ENCODE measurements at places on chromosomes 2 and 18.

GRCh38 chr2:11344956-11345677 lies 681 bp upstream of the ROCK2 start:
- no peak for DNase-seq

GRCh38 chr18:3665780-3666525 lies 216.0 kb downstream of the TGIF1 start:
- DNase-seq, result peak; percentile 87

GRCh38 chr18:79615091-79615490 lies 64.5 kb upstream of the CTDP1 start:
- no peak for DNase-seq

DNA sequence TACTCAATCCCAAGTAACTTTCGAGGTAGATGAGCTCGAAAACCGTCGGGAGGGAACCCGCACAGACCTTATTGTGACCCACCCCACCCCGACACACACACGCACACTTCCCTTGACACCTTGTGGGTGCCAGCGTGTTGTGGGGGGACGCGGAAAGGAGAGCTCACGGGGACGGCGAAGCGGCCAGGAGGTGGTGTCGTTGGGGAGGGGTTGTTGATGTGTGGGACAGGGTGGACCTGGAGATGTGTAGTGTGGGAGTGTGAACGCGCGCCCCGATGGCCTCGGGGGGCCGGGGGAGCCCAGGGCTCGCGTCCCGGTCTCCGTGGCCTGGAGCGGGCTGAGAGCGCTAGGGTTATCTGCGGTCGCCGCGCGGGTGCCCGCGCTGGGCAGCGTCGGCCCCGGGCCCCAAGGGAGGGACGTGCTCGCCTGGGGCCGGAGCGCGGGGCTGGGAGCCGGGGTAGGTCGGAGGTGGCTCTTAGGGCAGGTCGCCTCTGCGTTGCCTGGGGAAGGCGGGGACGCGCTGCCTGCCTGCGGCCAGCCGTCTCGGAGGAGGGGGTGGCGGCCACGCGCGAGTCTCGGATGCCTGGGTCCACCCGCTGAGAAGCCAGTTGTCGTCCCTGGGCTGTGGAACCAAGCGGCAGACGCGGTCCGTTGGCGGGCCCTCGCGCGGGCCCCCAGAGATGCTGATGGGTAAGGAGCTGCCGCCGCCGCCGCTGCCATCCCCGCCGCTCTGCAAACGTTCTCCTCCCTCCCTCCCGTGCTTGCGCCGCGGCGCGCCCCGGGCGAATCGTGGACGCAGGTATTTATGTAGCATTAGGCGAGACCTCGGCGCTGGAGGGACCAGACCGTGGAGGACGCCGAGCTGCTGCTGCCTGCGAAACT lies 1.6 kb downstream of the KLHL29 start:
- DNase-seq, result no peak

DNA sequence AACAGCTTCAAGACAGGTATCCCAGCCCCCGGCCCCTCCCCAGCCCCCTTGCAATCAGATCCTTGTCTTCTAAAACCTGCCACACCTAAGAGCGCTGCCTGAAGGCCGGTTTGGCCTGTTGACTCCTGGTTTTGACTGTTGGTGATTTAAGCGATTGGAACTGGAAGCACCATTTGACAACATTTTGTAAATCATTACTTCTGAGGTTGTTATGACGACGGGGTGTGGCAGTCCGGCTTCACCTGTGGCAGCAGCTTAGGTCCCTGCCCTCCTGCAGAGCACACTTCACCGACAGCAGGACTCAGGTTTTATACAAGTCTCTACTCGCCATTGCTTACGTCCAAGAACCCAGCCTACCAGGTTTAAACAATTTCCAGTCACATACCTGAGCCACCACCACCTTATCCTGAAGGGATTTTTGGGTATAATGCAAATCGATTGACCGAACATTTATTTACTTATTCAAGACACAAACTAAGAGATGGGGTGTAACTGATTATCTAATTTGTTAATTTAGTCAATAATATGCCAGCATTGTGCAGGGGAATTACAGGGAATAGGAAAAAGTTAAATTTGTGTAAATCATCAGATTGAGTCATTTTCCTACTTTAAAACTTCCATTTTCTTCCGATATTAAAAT lies 707 bp upstream of the DGUOK start:
- DNase-seq, result no peak

DNA sequence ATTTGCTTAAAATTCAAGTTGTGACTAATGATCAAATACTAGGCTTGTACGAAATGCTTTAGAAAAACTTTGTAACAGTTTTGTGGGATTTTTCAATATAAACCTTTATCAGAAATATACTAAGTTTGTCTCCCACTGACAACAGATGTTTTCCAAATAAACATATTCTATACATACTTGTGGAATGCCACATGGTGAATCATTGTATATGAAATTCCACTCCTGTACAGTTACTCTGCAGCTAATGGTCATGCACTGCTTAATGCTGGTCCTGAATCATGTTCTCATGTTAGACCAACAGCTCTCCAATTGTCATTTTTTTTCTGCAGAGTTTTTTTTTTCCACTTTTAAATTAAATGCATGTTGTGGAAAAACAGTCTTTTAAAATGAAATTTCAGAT lies 90.1 kb downstream of the DPP4 start:
- DNase-seq, result no peak

DNA sequence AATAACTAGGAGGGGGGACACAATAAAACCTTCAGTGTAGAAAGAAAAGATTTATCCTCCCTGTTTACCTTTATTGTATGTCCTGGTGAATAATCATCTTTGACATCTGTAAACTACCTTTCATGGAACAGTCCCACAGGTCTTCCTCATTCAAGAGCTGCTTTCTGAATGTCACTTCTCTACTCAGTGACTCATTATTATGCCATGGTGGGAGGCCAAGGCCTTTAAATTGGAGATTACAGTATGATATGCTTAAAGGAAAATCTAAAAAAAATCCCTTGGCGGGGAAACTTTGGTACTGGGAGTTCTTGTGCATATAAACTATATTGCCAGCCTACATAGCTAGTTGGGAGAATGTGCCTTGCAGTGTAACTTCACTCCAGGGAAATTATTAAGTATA lies 713.0 kb downstream of the TDRD15 start:
- no peak for DNase-seq

- no peak for DNase-seq
These were observed 126.6 kb downstream of the UBE2E3 start for GRCh38 chr2:181106789-181107627.

DNA sequence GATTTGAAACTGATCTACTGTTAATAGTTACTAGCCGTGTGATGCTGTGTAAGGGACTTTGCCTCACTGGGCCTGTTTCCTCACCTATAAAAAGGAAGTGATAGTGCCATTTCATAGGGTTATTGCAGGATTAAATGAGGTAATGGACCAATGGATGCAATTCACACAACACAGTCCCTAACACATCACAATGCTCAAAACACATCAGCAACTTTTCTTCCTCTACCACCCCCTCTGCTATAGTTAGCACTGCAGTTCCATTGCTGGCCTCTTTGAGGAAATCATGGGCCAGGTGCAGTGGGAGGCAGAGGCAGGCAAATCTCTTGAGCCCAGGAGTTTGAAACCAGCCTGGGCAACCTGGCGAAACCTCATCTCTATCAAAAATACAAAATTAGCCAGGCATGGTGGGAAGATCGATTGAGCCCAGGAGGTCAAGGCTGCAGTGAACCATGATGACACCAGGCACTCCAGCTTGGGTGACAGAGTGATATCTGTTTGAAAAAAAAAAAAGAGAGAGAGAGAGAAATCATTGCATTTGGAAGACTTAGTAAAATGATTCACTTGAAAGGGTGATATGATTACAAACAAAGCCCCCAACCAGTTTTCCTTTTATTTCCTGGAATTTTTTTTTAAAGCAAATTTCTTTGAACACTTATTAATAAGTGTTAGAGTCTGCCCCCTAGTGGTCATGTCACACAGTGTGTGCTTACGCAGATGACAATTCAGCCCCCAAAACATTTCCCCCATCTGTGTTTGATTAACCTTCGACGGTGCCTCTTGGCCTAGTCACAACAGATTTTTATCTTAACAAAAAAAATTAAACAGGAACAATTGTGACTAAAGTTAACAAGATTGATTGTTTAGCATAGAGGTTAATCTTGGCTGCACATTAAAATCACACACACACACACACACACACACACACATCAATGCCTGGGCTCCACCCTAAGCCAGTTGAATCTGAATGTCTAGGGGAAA lies 88.6 kb upstream of the BCL11A start:
- DNase-seq, result peak; percentile 5

- DNase-seq, result no peak
These were observed 125.7 kb upstream of the SNTG2 start for GRCh38 chr2:824954-825353.

DNA sequence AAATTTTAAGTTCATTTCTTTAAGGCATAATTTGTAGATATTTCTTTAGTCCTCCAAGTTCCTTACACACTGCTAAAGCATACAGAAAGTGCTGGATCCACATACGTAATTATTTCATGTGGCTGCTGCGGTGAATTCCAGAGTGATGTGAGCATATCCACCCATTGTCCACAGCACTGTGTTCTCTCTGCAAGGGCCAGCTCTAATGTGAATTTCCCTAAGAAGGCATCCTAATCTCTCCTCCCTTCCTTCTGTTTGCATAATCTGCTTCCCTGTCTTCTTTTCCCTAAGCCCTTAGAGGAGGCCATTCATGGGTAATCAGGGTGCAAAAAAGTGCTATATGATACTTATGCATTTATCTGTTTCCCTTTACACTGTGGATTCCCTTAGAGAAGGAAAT lies 57.2 kb downstream of the COBLL1 start:
- no peak for DNase-seq

DNA sequence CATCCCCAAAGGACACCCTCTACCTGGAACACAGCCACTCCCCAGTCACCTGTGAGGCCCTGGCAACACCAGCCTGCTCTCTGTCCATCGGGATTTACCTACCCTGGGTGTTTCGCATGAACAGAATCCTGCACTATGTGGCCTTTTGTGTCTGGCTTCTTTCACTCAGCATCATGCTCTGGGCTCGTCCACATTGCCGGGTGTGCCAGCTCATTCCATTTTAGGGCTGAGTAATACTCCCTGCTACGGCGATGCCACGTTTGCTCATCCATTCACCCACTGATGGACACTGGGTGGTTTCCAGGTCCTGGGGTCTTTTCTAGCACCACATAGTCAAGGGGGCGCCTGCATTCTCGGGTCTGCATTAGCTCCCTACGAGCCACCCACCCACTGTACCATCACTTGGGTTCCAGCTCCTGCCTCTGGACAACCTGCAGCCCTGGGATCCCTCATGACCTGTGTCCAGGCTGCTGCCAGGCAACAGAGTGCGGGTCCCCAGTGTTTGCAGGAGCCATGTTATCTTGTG lies 22.0 kb downstream of the KCNF1 start:
- no peak for DNase-seq

DNA sequence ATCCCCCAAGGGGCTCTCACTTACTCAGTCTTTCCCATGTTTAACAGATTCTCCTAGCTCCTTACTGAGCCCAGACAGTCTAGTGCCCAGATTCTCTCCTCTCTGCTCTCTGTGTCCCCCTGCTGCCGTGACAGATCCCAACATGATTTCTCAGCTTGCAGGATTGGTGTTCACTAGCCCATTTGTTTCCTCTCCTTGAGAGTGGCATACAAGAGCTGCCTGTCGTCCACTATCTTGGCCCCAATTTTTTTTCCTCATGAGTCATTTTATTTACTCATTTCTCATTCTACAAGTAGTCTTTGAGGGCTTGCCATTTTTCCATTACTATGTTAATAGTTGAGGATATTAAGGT lies 199.9 kb upstream of the FN1 start:
- no peak for DNase-seq

DNA sequence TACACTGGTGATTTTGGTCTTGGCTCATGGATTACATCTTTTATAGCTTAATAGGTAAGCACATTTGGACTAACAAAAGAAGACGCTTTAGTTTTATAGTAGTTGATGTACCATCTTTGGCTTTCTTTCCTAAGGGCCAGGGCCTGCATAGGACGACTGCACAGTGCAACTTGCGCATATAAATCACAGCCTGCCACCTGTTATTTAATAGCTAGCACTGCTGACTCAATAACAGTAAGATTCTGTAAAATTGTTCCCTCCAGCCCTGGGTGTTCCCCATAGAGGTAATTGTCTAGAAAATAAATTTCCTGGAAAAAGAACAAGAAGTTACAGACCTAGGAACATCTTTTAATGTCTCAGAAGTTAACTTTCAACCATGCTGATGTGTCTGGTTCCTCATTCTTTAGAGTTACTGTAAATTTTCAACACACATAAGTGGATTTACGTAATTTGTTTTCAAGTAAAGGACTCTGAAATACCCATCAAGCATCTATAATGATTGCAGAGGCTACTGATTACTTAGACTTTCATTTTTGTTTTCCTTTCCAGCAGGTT lies 594.2 kb upstream of the NXPH2 start:
- DNase-seq, result no peak

Measured in NCI-H2029 treated with DMSO at 0.1 percent for 48 hours (cell line).